NCI-H774 (cell line): ENCODE measurements at places on chromosomes 5 and 9.

- no peak for DNase-seq
These were observed 6.2 kb upstream of the ERGIC1 start for GRCh38 chr5:172827841-172828240.

DNA sequence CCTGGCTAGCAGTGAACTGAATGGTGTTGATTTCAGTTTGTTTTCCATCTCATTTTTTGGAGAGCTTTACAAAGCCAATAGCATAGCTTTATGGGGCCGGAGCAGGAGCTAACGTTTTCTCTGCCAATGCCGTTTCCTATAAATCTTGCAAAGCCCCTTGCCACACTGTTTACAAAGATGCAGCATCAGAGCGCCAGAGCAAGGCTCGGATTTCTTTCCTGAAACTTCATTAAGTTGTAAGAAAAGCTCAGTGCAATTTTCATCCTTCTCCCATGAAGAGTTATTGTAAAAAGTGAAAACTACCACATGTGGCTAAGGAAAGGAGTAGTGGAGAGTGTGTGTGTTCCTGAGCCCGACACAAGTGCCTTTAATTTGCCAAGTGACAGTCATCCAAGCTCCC lies 178.2 kb upstream of the GDNF start:
- no peak for DNase-seq

DNA sequence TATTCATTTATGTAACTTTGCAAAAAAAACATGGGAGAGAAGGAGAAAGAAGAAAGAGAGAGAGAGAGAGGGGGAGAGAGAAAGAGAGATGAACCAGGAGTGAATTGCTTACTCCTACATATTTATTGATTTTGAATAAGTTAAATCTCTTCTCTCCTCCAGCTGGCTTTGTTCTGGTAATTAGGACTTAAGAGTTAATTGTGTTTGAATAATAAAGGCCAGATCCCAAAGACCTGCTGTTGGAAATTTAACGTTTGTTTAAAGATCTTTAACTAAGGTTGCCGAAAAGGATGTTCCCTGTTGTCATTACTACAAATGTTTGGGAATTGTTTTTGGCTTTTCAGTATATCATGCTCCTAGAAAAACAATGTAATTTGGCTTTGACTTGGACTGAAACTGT lies 473.0 kb downstream of the TUSC1 start:
- DNase-seq, result no peak

DNA sequence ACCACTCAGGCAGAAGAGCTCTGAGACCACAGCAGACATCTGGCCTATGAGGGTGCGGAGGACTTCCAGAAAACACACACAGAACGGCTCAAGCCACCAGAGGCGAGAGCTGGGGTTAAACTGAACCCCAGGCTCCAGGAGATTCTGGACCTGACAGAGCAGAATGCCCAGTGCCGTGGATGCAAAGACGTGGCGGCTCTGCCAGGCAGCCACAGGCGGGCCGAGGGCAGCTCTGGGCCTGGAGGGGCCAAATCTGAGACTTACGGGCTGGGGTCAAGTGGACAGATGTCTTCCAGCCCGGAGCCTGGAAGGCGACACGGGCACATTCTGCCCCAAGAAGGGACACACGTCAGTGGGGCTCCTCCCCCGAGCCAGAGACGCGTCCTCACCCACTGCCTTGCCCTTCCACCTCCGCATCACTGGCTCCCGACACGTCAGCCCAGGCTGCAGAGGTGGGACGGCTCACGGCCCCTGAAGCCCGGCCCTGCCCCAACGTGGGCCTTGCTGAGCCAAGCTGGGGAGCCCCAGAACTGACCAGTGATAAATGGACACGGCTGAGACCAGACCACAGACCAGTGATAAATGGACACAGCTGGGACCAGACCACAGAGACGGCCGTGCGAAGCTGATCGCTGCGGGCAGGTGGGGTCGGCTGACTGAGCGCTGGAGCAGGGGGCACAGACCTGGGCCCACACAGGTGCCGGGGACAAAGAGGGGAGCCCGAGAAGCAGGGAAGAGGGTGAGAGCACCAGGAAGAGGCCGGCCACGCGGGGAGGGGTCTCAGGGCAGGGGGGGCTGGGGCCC lies 40.9 kb upstream of the NSMF start:
- DNase-seq, result no peak

- DNase-seq, result no peak
These were observed 271.8 kb upstream of the DMAC1 start for GRCh38 chr9:8071445-8071798.

DNA sequence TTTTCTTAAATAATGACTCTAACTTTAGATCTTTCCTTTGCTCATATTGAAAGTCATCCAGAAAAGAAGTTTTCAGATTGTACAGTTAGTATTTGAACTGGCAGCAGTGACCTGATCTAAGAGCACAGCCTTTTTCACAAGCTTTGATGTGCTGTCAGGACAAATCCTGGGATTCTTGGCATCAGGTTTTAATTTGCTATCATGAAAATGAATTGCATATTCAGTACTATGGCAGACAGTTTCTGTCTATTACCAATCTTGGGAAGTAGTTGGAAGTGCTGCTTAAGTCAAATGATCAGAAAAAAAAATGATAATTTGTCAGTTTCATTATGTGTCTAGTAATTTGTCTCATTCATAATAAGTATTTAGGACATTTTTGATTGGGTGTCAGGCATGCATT lies 925.6 kb upstream of the ARRDC3 start:
- DNase-seq, result no peak

DNA sequence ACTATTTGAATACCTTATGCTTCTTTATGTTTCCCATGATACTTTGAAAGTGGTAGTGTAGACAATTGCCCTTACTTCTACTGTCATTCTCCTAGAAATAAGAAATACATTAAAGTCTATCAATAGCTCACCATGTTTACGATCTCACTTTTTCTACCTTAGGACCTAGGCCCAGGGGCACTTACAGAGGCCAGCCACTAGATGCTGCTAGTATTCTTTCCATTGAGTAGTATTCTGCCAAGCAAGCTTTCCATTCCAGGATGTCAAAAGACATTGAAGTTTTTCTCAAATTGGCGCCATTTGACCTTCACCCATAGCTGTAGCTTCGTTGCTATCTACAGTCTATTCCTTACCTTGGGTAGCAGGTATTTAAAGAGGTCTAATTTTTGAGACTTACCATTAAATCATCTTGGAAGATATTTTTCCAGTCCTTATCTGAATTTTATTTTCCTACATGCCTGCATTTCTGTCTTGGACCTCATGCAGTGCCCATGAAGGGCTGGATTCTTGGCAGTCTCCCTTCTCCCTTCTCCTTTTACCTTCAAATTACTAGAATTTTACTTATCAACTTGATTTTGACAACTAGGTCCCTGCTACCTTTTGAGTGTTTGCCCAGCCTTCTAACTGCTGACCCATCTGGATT lies 246.0 kb upstream of the NUDT12 start:
- peak; percentile 53 for DNase-seq

DNA sequence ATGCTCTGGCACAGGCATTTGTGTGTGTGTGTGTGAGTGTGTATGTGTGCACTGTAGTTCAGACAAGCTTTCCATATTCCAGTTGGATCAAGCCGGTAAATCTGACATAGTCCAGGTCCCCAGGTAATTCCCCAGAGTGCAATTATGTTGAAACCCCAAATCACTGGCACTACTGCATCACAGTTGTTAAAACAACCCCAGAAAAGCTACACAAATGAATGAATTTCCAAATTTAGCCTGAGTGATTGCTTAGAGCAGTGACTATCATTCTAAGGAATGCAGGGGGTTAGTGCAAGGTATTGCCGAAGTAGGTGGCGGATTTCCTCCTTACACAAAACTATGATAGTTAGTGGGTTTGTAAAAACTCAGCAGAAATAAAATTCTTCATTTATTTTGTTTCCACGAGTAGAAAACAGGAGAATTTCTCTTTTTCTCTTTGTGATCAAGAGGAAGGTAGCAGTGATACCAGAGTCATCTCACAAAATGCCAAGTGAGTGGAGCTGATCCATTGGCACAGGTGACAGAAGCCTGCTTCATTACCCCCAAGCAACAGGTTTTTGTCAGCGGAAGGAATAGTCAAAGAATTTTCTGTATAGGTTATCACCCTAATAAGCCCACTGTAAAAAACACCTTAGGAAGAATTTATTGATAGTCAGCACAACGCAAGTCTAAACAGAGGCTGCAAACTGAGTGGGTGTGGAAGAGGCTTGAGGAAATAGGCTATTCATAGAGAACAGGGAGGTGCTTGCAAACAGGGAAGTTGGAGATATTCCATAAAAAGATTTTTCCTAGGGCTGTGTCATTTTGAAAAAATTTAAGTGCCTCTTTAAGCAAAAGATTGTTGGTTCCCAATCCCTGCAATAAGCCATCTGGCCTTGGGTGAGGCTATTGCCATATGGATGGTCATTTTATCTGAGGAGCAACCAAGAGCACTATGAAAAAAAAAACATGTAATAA lies 385.1 kb downstream of the CHSY3 start:
- no peak for DNase-seq

GRCh38 chr9:89478821-89479668 lies 18.9 kb downstream of the SEMA4D start:
- DNase-seq, result no peak

DNA sequence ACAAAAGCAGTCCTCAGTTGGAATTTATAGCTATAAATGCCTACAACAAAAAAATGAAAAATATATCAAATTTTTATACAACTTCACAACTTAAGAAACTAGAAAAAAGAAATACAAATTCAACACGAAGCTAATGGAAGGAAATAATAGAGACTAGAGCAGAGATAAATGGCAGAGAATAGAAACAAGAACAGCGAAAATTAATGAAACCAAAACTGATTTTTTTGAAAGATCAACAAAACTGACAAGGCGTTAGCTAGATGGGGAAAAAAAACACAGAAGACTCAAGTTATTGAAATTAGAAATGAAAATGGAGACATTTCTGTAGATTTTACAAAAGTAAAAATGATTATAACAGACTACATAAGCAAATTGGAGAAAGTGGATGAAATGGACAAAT lies 20.6 kb downstream of the TPD52L3 start:
- no peak for DNase-seq

DNA sequence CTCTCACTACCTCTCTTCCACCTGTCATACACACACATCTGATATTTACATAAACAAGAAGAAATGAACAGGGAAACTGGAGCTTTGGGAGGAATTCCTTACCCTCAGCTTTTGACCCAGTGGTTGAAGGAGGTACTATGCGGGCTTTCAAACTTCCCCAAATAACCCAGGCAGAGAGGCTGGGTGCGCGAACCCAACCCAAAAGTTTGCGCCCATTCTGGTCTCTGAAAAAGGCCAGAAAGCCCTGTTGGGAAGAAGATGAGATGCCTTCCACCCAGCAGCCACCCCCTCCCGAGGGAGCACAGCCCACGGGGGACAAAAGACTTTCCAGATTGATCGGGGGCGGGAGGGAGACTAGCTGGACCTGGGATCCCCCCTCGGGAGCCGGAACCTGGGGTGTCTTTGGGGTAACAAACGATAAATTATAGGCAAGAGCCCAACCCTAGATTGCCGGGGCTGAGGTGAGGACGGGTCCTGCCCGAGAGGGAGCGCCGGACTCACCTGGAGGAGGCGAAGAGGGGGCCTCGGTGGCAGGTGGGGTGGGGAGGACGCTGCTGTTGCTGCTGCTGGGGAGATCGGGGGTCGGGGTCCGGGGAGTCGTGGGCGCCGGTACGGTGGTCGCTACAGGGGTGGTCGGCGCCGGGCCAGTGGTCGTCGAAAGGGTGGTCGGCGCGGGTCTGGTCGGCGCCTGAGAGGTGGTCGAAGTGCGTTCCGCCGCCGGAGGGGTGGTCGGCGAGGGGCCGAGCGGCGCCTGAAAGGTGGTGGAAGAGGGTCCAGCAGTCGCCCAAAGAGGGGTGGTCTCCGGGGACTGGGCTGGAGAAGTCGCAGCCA lies 798 bp downstream of the MEGF9 start:
- DNase-seq, result no peak

GRCh38 chr5:151086905-151087360 lies 6.1 kb upstream of the TNIP1 start:
- no peak for DNase-seq

DNA sequence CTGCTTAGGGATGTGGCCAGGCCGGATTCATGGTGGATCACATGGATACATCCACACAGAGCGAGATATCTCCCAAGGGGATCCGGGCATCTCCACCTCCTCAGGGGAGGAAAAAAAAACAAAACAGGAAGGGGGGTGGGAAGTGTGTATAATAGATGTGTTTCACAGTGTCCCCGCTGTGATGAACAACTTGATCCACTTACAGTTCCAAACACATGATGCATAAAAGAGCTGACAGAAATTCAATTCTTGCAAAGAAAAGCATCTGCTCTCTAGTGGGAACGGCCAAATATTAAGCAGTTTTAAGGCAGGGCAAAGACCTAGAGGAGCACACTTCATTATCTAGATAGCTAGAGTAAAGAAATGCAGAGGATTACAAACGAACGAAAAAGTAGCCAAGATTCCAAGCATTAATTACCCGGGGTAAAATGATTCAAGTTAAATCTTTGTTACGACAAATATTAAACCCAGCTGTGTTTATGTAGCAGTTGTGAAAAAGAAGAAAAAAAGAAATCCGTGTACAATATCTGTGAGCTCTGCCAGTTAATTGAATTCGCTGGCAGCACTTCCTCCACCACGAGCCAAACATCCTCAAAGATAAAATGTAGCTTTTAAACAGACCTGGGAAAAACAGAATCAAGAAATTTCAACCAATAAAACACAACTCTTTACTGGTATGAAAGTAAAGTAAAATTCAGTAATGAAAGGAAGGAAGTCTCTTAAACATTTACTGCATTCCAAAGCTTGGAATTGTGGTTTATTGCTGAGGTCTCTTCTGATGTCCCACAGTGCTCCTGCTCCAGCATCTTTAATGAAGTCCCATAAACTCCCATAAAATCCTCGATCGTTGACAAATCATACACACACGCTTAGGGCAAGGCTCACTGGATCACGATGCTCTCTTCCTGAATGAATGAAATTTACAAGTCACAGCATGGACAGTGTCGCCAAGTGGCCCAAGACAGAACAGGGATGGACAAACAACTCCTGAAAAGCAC lies 213.0 kb downstream of the CRB2 start:
- DNase-seq, result no peak

GRCh38 chr9:2524601-2525000 lies 97.0 kb upstream of the VLDLR start:
- DNase-seq, result no peak

GRCh38 chr5:53330491-53330890 lies 149.9 kb upstream of the FST start:
- DNase-seq, result no peak

GRCh38 chr5:78560000-78560855 lies 88.3 kb downstream of the LHFPL2 start:
- DNase-seq, result no peak

DNA sequence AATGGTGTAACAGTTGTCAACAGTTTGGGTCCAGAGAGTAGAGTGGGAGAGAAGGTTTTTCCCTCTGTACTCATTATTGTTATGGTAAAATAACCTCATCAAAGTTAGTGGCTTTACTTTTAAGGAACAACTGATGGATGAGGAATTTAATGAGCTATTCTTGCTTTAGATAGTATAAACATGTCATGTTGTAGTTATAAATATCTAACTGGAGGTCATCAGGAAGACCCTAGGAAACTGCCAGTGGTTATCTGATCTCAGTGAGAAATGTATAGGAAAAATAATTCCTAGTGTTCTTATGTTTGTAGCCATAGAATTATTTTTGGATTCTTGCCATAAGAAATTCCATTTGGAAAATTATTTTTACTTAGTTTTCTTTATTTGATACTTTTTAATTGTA lies 4.1 kb downstream of the ERCC6L2 start:
- no peak for DNase-seq

GRCh38 chr9:31078175-31078574 lies 1306.3 kb upstream of the ACO1 start:
- DNase-seq, result no peak
